ENCODE measurements at places on chromosomes 11 and 22. TPM values are rescaled to one million over a fixed set of nuclear protein-coding genes. Genes with fewer than 3 reads are reported as not detected.

Gene ZBTB16
- total RNA-seq, result 12.7 TPM

Gene OSM
- total RNA-seq, result not detected

Gene KIAA1671
- total RNA-seq, result 28.6 TPM

Gene RFPL3
- not detected for total RNA-seq

Gene SYT9
- not detected for total RNA-seq

Gene PIH1D2
- 2.7 TPM for total RNA-seq

Gene SEPTIN3
- 2.2 TPM for total RNA-seq

Data from Caco-2 (cell line).